ENCODE measurements at places on chromosomes 5 and 9.

- no peak for DNase-seq
Observed at GRCh38 chr5:136769093-136769492, 403.7 kb upstream of the TRPC7 start.

- DNase-seq: no peak
Observed at GRCh38 chr5:137516251-137516797, 17.2 kb upstream of the SPOCK1 start.

DNA sequence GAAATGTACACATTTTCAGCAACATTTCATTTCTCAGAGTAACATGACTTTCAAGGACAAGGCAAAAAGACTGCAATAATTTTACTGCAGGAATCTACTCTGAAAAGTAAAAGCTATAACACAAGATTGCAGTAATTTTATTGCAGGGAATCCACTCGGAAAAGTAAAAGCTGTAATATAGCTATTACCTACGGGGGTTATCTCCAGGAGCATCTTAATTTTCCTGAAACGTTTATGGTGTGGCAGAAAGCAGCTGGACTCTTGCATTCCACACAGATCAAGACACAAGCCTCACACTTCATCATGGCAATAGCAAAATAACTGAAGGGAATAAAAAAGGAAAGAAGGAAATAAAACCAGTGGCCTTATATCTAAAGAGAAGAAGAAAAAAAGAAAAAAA is 171.2 kb downstream of the TSSK1B start:
- no peak for DNase-seq

- DNase-seq: no peak
Observed at GRCh38 chr9:133234577-133235322, 25.7 kb upstream of the OBP2B start.

- DNase-seq: no peak
Observed at GRCh38 chr9:125608489-125609224, 98.4 kb downstream of the MAPKAP1 start.

DNA sequence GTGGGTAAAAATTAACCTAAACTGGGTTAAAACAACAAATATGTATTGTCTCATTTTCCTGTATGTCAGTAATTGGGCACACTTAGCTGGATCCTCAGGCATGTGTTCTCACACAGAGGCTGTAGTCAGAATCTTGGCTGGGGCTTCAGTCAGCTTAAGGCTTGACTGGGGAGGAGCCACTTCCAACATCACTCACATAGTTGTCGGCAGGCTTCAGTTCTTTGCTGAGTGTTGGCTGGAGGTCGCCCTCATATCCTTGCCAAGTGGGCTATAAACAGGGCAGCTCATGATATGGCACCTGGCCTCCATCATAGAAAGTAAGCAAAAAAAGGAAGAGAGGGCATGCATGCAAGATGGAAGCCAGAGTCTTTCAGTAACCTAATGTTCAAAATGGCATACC is 173.0 kb downstream of the GIN1 start:
- DNase-seq: no peak

Measured in cortex of kidney (tissue), 1 donor.